ENCODE measurements at places on chromosomes 2 and 18. TPM values are rescaled to one million over a fixed set of nuclear protein-coding genes. Genes with fewer than 3 reads are reported as not detected.

DNA sequence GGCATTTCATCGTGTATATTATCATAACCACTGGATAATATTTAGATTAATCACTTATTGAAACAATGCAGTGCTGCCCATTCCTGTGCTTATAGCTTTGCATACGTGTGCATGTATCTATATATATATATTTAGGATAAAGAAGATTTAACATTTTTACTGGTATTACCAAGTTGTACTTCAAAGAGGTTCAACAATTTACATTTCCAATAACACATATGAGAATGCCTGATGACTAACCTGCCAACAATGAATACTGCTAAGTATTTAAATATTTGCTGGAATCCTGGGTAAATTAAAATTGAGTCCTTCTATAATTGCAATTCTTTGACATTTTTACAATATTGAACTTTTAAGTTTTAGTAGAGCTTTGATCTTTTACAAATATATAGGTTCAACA, 111.4 kb downstream of the SLC39A10 start:
- no peak for DNase-seq

The NFE2L2 gene
- 65.8 TPM for total RNA-seq

The KCNG3 gene
- total RNA-seq, result 7.1 TPM

DNA sequence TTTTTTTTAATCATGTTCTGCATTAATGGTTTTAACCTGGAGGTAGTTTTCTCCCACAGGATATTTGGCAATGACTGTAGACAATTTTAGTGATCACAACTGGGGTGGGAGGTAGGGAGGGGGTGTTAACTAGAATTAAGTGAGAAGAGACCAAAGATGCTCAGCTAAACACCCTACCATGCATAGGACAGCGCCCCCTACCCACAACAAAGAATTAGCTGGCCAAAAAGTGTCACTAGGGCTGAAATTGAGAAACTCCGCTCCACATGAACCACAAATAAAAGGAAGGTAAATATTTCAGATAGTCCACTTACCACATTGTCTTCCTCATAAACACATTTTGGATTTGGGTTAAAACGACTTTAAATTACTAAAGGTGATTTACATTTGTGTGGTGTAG, 942.6 kb downstream of the SUCLG1 start:
- DNase-seq, result no peak

GRCh38 chr2:155301221-155301620, 602.7 kb downstream of the KCNJ3 start:
- no peak for DNase-seq

- DNase-seq, result no peak
Measured at GRCh38 chr2:162636206-162636728, 202.3 kb downstream of the KCNH7 start.

The TUBA4B gene
- total RNA-seq, result not detected

The CFAP210 gene
- not detected for total RNA-seq

GRCh38 chr2:18976168-18976961, 382.1 kb downstream of the OSR1 start:
- peak; percentile 83 for DNase-seq

GRCh38 chr18:74652392-74652988, 54.8 kb downstream of the ZNF407 start:
- no peak for DNase-seq

DNA sequence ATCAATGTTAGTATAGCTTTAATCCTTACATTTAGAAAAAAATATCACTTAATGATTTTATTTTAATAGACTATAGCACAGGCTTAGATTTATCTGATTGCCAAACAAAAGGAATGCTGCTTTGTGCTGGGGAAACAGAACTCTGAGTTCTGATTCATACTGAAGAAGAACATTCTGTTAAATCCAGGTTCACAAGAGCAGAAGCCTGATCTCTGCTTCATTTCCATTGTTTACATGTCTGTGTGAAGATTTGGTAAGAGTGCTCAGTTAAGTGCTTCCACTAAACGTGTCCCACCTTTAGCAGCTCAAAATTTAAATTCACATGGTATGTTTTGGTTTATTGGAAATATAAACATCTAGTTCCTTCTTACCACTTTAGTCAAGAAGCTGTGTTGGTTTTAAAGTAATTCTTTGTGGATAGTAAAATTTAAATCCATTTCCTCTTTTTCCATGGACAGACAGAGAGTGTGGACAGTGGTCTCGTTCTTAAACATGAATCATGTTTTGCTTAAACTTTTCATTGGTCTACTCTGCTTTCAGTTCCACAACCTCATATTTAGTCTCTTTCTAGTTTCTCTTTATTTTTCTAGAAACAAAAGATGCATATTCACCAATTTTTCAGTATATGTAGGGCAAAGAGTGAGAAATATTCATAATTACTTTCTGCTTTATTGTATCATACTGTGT, 59.1 kb downstream of the NYAP2 start:
- DNase-seq, result no peak

The ARHGAP25 gene
- not detected for total RNA-seq

- DNase-seq, result no peak
Measured at GRCh38 chr18:59927246-59927825, 27.5 kb downstream of the PMAIP1 start.

The RTP5 gene
- total RNA-seq, result not detected

- no peak for DNase-seq
Measured at GRCh38 chr2:176118601-176119339, 2.2 kb downstream of the HOXD10 start.

DNA sequence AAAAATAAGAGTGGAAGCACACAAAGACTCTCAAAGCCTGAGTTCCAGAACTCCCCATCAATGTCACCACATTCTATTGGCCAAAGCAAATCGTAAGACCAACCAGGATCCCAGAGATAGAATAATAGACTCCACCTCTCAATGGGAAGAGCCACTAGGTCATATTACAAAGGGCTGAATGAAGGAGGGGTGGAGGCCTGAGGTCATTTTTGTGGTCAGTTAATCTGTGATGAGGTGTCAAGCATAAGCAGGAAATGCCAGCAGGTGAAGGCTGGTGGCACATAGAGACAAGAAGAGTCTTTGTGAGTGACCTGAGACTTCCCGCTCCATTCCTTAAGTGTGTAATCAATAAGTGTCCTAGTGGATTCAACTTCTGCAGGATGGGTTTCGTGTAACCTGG, 144.3 kb downstream of the TFCP2L1 start:
- no peak for DNase-seq

The GKN1 gene
- not detected for total RNA-seq

The CFAP65 gene
- total RNA-seq, result not detected

DNA sequence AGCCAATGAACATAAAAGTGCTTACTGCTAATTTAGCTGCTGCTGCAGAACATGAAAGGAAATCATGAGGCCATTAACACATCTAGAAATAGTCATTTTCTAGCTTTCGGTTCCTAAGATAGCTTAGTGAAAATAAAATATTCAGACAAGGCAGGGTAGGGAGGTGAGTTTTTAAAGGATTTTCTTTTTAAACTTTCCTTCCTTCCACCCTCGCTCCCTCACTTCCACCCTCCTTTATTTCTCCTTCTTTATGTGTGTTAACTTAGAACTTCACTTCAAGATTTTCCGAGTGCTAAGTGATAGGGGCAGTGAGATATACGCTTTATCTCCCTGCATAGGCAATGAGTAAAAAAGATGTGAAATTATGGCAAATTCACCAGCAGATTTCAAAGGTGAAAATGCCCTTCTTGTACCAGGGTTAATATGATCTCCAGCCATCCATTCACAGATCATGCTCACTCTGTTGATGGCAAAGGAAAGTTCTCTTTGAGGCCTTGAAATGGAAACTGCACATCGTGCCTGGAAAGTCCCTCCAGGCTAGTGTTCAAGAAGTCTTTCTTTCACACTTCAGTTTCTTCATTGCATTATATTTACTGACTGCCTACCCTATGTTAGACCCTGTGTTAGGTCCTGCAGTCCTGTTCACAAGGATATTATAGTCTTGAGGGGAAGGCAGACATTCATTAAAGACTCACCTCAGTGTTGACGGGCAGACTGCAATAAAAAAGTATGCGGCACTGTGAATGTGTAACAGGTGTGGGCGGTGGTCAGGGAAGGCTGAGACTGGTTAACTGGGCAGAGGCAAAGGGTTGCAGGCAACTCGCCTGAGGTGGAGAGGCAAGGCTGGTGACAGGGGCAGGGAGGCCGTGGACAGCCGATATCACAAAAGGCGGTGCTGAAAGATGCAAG, 200.8 kb downstream of the PLCL1 start:
- no peak for DNase-seq

- DNase-seq, result no peak
Measured at GRCh38 chr2:149170156-149170555, 131.7 kb downstream of the LYPD6B start.

DNA sequence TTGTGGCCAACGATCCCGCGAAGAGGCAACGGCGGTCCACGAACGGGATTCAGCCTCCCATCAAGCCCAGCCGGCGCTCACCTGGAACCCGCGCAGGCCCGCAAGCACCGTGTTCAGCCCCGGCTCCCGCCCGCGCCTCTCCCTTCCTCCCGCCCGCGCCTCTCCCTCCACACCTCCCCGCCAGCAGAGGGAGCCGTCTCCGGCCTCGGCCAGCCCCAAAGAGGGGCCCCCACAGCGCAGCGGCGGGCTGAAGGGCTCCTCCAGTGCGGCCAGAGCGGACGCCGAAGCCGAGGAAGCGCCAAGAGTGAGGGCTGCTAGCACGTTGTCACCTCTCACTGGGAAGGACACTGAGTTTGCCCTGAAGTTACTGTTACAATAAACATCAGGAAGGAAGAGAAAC, 55.3 kb upstream of the LAPTM4A start:
- DNase-seq, result no peak
